ENCODE measurements at places on chromosomes 5 and 9.

GRCh38 chr9:126986506-126986951 is 71.9 kb downstream of the RALGPS1 start:
- DNase-seq: no peak

DNA sequence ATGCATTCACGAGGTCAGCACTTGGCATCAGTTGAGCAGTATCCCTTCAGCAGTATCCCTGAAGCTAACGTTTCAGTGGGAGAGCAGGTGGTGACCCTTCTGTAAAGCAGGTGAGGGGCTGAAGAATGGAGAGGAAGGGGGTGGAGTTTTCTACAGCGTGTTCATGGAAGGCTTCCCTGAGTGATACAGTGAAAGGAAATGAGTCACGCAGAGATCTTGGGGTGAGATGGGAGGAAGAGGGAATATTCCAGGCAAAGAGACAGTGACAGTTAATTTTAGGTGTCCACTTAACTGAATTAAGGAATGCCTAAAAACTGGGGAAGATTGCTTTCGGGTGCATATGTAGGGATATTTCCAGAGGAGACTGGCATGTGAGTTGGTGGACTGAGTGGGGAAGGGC is 25.7 kb downstream of the TAS2R1 start:
- DNase-seq: no peak

- no peak for DNase-seq
Measured at GRCh38 chr5:61307611-61308010, 24.4 kb upstream of the ZSWIM6 start.

DNA sequence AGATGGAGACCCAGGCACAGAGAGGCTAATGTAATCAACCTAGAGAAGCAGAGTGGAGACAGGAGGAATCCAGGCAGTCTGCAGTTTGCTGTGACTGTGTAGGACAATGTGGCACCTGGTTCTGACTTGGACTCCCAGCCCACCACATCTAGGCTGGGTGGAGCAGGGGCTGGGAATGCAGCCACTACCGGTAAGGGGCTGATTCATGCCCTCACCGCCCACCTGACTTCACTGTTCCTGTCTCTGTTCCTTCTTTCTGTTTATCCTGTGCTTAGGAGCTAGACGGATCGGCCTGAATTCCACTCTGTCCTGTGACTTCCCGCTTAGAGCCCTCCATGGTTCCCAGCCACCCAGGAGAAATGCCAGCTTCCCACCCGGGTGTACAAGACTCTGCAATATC is 2.6 kb downstream of the PDLIM4 start:
- DNase-seq: peak; percentile 57

DNA sequence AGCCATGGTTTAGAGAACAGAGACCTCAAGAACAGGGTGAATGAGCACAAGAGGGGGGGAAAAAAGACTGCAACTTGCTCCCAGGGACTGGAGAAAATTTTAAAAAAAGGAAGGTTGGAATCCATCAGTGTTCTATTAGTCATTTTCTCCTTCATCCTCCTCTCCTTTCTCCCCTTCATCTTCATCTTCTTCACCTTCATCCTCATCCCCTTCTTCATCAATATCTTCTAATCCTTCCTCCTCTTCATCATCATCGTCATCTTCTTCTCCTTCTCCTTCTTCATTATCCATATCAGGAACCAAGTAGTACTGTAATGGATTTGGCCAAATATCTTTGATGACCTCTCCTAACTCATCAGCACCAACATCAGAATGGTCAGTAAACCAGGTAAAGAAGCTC is 86.1 kb downstream of the LIX1 start:
- no peak for DNase-seq

- DNase-seq: no peak
Measured at GRCh38 chr5:143606043-143606752, 202.7 kb upstream of the NR3C1 start.

DNA sequence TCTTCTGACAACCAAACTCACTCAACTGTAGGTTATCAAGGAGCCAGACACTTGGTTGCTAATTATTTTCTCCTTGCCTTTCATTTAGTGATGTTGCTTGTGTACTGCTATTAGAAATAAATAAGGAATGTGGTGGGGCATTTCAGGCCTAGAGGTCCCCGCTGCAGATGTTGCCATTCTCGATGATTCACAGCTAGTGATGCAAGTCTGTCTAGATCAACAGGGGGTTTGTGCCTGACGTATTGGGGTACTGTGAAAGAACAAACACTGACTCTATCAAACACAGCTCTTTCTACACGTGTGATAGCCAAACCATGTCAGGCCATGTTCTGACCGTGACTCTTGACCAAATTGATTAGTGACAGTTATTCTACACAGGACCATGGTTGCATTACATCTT is 144.7 kb downstream of the OSTF1 start:
- no peak for DNase-seq

- no peak for DNase-seq
Measured at GRCh38 chr9:4691795-4692194, 12.4 kb downstream of the CDC37L1 start.

DNA sequence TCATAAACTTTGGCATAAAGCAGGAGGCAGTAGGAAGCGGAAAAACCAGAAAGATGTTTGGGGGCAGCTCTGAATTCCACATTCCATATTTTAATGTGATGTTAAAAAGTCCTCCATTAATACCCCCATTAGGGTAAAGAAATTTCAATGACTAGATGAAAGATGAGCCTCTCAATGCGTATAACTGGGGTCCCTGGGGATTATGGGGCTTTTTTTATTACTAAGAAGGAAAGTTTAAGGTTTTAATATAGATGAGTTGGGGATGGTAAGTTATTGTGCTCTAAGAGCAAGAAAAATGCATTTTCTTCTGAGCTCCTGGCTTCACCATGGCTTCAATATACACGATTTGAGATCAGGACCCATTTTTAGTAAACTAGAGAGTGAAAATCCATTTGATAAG is 321.9 kb downstream of the CDK5RAP2 start:
- DNase-seq: no peak

GRCh38 chr9:136838314-136839228 is 3.7 kb upstream of the AJM1 start:
- no peak for DNase-seq

DNA sequence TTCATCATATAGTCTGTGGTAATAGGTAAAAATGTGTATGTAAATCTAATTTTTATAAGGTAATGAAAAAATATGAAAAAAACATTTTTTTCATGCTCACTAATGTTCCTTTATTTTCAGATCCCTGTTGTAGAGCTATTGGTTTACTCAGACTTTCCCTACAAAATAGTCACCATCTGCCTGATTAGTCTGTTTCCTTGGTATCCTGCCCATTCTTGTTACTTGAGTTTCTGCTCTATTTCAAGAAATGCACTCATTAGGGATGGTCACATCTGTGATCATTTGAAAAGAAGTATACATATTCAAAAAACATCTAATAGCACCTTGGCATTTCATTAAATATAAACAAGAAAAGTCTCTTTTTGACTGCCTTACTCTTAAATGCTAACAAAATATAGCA is 21.6 kb upstream of the RASA1 start:
- no peak for DNase-seq

GRCh38 chr9:60546406-60546805 is 367.8 kb upstream of the SPATA31A5 start:
- no peak for DNase-seq

GRCh38 chr5:92505145-92505544 is 1075.9 kb downstream of the NR2F1-AS1 start:
- no peak for DNase-seq

GRCh38 chr5:124888050-124888506 is 141.6 kb upstream of the ZNF608 start:
- DNase-seq: no peak

- DNase-seq: no peak
Measured at GRCh38 chr9:75626860-75627259, 263.6 kb upstream of the PCSK5 start.

GRCh38 chr5:30866142-30866541 is 327.3 kb upstream of the CDH6 start:
- DNase-seq: no peak

DNA sequence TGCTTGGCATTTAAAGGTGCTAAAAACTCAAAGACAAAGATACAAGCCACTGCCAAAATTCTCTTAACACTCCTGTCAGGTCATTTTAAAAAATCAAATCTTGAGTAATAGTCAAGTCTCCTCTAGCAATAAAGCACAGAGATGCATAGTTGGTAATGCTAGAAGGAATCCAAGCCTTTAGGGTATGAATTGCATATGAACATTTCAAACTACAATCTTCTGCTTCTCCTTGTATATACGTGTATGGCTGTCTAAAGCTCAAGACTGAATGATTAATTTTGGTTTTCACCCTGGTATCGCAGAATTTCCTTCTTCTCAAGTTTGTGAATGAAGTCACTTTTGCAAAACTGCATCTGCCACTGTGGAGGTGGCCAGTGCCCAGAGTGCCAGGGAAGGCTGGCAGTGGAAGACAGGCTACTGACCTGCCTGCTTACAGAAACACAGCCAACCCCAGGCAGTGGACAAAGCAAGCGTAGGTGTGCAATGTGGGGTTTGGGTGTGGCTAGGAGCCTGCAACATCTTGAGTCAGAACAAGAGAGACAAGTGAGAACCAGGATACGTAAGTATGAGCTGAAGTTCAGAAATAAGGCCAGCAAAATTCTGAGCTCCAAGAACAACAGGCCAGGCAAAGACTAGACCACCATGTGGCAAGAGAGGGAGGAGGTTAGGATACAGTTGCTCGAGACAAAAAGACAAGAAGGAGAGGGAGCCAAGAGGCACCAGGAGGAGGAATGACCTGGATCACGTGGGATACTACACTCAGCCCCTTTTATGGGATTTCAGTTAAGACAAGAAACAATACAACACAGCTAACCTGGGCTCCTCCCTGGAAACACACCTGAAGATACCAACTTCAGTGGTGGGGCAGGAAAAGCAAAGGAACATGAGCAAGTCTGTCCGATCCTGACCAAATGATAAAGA is 22.6 kb downstream of the MYO10 start:
- no peak for DNase-seq

- DNase-seq: no peak
Measured at GRCh38 chr5:162282191-162282590, 214.6 kb downstream of the GABRG2 start.

DNA sequence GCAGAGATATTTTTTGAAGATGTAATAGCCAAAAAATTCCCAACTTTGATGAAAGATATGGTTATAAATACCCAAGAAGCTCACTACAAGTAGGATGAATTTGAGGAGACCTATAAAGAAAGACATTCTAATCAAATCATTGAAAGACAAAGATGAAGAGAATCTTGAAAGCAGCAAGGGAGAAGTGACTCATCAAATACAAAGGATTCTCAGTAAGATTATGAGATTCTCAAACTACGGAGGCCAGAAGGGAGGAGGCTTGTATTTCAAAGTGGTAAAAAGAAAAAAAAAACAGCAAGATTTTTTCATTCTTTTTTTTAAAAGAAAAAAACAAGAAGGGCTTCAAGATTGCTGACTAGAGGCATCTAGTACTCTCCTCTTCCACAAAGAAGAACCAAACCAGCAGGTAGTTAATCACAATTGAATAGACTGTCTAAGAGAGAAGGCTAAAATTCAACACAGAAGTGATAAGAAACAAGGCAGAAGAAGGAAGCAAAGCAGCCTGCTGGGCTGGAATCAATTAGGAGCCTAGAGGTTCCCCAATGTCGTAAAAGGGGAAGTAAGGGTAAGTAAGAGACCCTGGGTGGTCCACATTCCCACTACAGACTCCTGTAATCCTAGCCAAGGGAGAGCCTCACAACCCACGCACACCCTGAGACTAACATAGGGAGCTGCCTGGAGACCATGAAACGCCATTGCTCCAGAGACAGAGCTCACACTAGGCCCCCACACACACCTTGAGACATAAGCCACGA is 59.1 kb upstream of the NIPAL4 start:
- no peak for DNase-seq

DNA sequence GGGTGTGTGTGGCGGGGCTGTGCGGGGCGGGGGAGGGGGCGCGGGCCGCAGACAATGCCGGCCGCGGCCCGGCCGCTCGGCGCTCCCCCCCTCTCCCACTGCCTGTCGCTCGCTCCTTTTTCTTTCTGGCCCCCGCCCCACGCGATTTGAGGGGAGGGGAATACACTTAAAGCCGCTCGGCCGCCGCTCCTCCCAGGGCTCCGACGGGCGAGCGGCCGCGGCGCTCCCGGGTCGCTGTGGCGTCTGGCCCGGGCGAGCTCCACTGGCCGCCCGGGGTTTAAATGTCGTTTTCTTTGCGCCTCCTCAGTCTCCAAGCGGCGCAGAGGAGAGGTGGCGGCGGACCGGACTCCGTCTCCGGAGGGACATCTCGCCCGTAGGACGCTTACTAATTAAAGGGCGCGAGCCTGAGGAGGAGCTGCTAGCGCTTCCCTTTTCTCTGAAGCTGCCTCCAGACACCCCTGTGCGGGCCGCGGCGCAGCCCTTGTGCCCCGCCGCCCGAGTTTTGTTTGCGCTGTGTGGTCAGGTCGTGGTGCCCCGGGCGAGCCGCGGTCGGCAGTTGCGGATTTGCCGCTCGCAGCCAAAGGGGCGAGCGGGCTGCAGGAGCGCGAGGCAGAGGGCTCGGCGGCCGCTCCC is 1.4 kb downstream of the ZSWIM6 start:
- DNase-seq: no peak

DNA sequence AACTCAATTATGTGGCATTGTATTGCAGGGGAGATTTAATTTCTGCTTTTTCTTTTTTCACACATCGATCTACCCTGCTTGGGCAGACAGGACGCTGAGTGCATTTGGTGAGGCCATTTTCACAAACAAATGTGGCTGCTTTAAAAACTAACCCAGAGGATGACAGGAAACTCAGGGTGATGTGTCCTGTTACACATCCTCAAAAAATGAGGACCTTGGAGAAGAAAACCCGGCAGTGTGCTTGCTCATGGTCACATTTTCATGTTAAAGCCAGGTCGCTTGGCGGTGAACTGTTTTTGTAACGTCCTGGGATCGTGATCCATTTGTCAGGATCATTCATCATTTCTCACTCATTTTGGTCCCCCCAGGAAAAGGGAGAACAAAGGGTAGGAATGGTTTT is 478.3 kb upstream of the ADAMTS16 start:
- no peak for DNase-seq

DNA sequence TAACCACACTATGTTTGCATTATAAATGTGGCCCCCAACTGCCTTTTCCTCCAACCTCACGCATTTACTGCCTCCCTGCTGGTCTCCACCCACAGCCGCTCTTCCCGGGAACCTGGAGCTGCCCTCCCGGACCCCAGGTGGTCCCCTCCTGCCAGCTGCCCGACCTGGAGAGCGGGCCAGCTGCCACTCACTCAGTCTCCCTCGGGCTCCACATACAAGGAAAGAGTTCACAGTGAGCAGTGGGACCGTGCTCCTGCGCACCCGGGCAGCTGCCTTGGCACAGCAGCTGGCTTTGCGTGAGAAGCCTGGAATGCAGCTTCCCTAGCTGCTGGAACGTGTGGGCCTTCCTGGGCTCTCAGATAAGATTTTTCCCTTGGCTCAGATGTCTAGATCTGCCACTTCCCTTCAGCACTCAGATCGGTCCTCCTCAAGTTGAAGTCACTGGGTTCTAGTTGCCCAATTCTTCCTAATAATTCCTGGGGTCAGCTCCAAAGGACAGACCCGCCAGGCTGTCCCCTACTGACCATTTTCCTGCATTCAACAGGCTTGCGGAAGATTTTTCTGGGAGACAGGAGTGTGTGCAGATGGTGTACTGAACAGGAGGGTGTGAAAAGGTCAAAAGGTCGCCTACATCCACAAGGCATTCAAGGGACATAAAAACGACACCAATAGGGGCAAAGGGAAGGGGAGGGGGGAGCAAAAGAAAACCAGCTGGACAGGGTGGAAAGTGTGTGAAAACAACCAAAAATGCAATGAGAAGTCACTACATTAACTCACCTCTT is 69.1 kb downstream of the MYO10 start:
- DNase-seq: no peak

- no peak for DNase-seq
Measured at GRCh38 chr9:33139421-33140228, 27.5 kb downstream of the B4GALT1 start.

All from anterior cingulate cortex (tissue), 58 donors.